ENCODE measurements at places on chromosomes 3 and 15.

DNA sequence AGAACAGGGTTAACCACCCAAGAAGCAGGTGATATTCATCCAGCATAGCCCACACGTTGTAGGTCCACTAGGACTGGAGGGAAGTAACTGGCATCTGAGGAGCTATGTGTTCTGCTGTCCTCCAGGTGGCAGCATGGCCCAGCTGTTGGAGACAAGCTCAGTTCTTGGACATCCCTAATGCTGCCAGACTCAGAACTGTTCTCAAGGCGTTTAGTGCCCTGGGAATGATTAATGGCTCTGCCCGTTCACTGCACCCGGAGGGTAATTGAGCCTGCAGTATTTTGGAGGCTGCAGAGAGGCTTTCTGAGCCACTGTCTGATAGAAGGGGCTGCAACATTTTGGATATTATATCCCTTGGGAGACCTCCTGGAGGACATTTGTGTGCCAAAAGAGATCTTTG lies 521.3 kb upstream of the SEMA6D start:
- no peak overlapping the region for H3K4me3 ChIP-seq
- H3K27me3 ChIP-seq: no peaks in the 10 kb centered on the region
- peak; percentile 57 for DNase-seq

DNA sequence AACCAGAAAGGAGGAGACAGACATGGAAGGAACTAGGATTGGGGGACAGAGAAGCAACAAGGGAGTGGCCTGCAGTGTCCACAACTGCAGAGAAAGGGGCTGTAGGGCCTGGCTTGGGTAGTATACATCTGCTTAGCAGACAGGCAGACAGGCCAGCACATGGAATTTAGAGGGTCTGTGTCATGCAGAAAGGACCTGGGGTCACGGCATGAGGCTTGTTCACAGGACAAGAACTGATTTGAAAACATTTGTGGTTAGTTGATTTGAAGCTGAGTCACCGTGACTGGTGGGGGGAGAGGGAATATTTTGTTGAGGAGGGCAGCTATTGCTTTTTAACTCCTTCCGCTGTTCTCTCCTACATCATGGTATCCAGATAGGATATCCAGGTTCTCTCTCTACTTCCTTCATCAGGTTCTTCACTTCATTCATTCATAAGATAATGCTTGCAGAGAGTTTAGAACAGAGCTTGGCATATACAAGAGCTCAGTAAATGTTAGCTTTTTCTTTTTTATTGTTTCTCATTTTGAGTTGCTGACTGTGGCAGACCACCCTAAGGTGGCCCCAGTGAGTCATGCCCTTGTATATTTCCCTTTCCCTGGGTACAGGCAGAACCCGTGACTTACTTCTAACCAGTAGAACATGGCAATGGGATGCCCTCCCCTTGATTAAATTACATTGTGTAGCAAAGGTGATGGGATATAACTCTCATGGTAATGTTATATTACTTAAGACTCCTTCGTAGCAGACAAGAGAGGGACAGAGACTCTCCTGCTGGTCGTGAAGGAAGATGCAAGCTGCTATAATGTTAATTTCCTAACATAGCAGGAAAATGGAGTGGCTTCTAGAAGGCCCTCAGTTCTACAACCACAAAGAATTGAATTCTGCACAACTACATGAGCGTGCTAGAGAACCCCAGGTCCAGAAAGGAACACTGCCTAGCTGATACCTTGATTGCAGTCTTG lies 95.0 kb upstream of the NMNAT3 start:
- H3K27me3 ChIP-seq: no peaks in the 10 kb centered on the region
- DNase-seq: no peak
- H3K4me1 ChIP-seq: no peaks in the 10 kb centered on the region
- no peaks in the 10 kb centered on the region for H3K36me3 ChIP-seq
- no peak overlapping the region for H3K4me3 ChIP-seq
- H3K27ac ChIP-seq: no peak overlapping the region

DNA sequence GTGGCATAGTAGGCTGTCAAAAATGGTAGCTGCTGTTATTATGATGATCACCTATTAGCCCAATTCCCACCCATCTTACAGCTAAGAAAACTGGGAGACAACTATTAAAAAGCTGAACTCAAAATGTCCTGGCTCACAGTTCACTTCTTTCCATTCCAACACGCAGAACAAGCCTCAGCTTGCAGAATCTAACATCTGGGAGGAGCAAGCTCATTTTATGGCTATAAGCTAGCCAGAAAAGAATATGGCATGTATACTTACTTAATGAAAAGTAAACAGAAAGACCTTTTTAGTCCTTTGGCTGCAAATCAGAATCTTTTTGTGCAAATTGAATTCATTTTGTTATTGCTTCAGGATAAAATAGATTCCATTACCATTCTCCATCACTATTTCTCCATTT lies 34.8 kb upstream of the CFAP20DC start:
- DNase-seq: no peak
- no peaks in the 10 kb centered on the region for H3K36me3 ChIP-seq
- H3K27me3 ChIP-seq: no peaks in the 10 kb centered on the region
- no peak overlapping the region for H3K4me3 ChIP-seq
- H3K4me1 ChIP-seq: no peaks in the 10 kb centered on the region

GRCh38 chr3:78818161-78818985 lies 949.4 kb downstream of the ROBO1 start:
- no peak overlapping the region for H3K4me3 ChIP-seq
- no peaks in the 10 kb centered on the region for H3K36me3 ChIP-seq
- no peaks in the 10 kb centered on the region for H3K27me3 ChIP-seq
- H3K27ac ChIP-seq: no peak overlapping the region
- no peak for DNase-seq
- peaks cover 9% of the 10 kb centered on the region for H3K4me1 ChIP-seq

- H3K27me3 ChIP-seq: no peaks in the 10 kb centered on the region
- DNase-seq: no peak
- H3K4me1 ChIP-seq: peaks cover 21% of the 10 kb centered on the region
Measured at GRCh38 chr15:25435474-25436243, 3.2 kb downstream of the UBE3A start.

DNA sequence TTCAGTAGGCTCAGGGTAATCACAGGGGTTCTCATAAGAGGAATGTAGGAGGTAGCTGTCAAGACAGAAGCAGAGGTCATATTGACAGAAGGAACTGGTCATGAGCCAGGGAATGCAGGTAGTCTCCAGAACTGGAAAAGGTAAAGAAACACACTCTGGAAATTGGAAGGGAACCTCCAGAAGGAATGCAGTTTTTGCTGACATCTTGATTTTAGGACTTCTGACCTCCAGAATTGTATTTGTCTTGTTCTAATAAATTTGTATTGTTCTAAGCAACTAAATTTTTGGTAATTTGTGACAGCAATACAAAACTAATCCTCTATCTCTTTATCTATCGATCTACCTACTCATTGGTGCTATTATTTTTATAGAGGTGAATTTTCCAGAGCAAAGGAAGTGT lies 49.2 kb downstream of the OTOL1 start:
- H3K27ac ChIP-seq: no peak overlapping the region
- DNase-seq: no peak
- no peak overlapping the region for H3K4me3 ChIP-seq
- H3K36me3 ChIP-seq: no peaks in the 10 kb centered on the region

GRCh38 chr3:12405432-12406272 lies 78.6 kb upstream of the TSEN2 start:
- H3K4me3 ChIP-seq: no peak overlapping the region
- H3K27ac ChIP-seq: peak overlapping the region; percentile 29
- peak; percentile 41 for DNase-seq
- no peaks in the 10 kb centered on the region for H3K4me1 ChIP-seq
- H3K27me3 ChIP-seq: no peaks in the 10 kb centered on the region

- H3K27me3 ChIP-seq: no peaks in the 10 kb centered on the region
- no peaks in the 10 kb centered on the region for H3K36me3 ChIP-seq
- peaks cover 44% of the 10 kb centered on the region for H3K4me1 ChIP-seq
- H3K4me3 ChIP-seq: no peak overlapping the region
Measured at GRCh38 chr3:152322756-152323155, 54.0 kb downstream of the MBNL1 start.

DNA sequence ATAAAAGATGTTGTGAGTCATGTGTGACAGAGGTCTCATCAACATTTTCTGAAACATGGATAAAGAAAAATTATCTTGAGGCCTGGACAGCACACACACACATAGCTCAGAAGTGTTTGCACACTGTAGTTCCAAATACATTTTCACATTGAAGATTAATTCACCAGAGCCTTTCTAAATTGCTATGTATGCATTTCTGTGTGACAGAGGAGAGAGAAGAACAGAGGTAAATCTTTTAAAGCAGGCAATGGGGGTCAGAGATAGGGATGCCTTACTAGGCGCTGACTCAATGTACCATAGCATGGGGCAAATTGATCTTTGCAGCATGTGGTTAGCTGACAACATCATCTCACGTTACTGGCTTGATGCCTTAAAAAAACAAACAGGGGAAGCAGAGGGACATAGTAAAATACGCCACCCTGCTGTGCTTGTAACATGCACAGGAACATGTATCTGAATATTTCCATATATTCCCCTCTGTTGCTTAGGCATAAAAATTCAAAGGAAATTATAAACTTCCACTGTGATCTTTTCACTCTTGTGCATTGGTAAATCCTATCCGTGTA lies 7.7 kb downstream of the POU1F1 start:
- no peak overlapping the region for H3K27ac ChIP-seq
- H3K27me3 ChIP-seq: no peaks in the 10 kb centered on the region
- no peaks in the 10 kb centered on the region for H3K4me1 ChIP-seq
- DNase-seq: no peak
- H3K4me3 ChIP-seq: no peak overlapping the region

DNA sequence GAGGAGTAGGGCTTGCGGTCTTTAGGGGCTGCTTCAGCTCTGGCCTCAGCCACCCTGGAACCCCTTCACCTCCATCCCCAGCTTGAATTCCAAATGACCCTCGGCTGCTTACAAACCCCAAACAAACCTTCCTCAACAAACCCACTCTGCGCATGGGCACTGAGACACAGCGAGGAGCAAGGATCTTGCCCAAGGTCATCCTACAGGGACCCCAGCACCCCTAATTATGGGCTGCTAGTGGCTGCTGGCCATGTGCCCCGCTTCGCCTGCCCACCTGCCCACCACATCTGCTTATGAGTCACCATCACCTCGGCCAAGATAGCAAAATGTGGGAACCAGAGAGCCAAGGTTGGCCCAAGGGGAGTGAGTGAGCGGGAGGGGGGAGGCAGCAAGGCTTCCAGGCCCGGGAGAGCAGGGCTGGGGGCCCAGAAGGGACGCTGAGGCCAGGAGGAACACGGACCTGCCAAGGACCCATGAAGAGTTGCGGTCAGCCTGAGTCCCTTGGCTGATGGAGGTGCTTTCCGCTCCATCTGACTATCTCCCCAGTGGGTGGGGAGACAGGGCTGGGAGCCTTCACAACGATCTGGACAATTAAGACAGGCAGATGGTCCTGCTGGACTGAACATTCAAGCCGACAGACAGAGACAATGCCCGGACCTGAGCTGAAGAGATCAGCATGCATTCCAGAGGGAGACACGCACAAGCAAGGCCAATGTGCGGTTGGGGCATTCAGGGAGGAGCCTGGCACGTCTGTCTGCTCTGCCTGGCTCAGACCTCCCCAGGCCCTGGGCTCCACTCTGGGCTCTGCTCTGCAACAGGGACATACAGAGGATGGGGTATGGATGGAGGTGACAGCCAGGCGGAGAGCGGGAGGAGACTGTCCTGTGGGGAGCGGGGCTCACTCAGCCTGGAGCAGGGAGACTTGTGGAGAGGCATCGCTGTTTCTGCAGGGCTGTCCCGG lies 10.8 kb upstream of the GRIP2 start:
- H3K4me3 ChIP-seq: no peak overlapping the region
- no peak overlapping the region for H3K27ac ChIP-seq
- DNase-seq: no peak
- H3K4me1 ChIP-seq: peaks cover 17% of the 10 kb centered on the region
- H3K36me3 ChIP-seq: no peaks in the 10 kb centered on the region
- peaks cover 11% of the 10 kb centered on the region for H3K27me3 ChIP-seq

- DNase-seq: no peak
- H3K4me3 ChIP-seq: no peak overlapping the region
- H3K4me1 ChIP-seq: no peaks in the 10 kb centered on the region
- no peak overlapping the region for H3K27ac ChIP-seq
- no peaks in the 10 kb centered on the region for H3K27me3 ChIP-seq
Measured at GRCh38 chr3:145971186-145971585, 189.8 kb downstream of the PLOD2 start.
